ENCODE measurements at places on chromosomes 6 and 20.

DNA sequence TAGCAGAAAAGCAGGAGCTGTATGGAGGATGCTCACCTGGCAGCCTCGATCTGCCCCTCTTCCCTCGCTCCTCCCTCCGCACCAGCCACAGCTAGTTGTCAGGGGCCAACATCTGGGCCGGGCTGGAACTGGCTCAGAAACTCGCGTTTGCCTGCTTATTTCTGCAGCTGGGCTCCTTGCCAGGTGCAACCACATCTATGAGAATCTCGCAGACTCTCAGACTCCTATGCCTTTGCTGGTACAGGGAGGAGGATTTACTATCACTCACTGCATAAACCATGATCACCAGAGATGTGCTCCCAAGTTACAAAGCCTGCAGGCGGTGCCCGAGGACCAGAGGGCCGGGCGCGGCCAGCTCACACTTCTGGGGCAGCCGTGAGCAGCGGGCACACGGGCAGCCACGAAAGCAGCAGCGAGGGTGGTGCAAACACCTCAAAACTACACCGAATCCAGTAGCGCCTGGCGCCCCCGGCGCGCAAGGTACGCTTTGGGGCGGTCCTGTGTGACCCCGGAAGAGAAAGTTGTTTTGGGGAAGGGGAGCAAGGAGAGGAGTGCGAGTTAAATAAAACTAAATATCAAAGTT lies 577 bp upstream of the LRRC1 start:
- no peak for DNase-seq

DNA sequence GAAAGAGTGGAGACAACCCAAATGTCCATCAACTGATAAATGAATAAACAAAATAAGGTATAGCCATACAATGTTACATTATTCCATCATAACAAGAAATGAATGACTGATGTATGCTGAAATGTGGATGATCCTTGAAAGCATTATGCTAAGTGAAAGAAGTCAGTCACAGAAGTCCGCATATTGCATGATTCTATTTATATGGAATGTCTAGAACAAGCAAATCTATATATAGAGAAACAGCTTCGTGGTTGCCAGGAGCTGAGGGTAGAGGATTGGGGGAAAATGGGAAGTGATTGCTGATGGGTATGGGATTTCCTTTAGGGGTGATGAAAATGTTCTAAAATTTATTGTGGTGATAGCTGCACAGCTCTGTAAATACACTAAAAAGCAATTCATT lies 196.8 kb downstream of the ATXN1 start:
- DNase-seq = no peak

DNA sequence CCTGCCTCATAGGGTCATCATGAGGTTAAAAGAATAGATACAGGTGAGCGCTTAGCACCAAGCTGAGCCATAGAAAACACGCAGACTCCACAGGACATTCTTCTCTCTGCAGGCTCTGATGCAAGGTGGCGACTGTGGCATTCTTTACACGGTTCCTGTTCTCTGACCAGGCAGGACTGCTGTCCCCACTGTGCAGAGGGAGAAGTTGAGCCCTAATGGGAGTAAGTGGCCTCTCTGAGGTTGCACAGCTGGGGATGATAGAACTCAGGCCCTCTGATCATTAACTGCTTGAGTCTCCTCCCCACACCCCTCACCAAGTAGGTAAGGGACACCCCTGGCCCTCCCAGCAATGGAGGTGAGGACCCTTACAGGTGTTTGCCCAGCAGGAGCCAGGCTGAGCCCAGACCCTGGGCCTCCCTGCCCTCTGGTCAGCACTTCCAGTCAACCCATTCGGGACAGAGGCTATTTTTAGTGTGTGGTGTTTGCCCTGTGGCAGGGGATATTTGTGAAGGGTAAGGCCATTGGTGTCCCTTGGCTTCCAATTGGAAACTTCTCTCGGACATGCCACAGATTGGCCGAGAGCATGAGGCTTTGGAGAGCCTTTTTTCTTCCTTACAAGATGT lies 116.8 kb downstream of the VEGFA start:
- no peak for DNase-seq

- no peak for DNase-seq
These were observed 109.5 kb upstream of the HSF2 start for GRCh38 chr6:122289762-122290539.

DNA sequence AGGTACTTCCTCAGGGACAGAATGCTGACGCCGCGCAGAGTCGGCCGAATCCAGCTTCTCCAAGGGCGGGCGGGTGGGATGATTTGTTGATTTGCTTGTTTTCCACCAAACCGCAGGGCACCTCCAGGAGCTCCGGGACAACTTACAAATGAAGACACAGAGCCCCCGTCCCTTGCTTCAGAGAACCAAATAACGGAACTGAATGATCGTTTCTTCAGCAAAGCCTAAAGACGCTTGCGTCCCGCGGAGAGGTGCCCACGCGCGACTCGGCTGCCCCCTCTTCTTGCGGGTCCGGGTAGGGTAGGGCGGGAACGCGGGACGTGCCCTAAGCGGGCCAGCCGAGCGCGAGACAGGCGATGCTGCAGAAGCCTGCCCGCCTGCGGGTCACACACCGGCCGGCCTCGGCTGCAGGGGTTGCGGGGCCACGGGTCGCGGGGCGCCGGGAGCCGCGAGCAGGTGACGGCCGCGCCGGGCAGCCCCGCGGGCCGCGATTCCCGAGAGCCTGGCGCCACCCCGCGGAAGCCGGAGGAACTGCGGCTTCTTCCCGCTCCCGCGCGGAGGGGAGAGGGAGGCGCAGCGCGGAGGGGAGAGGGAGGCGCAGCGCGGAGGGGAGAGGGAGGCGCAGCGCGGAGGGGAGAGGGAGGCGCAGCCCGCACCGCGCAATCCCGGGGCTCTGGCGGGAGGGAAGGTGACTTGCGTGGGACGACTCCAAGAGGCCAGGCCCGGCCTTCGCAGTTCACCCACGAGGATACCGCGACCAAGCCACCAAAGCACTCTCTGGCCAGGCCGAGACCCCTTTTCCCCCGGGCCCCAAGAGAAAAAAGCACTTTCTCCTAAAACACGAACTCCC lies 7.7 kb upstream of the FOXF2 start:
- no peak for DNase-seq

DNA sequence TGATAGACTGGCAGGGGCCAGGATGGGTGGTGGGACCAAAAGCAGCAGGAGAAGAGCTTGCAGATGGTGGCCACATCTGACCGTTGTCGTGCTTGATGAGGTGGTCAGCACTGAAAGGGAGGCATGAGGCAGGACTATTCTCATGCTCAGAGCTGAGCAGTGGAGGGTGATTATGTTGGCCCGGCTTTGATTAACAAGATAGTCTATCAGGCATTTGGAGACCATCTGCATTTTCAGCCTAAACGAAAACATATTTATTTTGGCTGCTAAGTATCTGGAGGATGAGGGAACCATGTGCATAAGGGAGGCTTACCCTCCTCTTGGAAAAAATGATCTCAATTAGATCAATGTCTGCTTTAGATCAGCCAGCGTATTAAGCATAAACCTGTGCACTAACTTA lies 141.6 kb upstream of the KCNK16 start:
- DNase-seq = no peak

GRCh38 chr6:115819506-115819905 lies 241.2 kb downstream of the FRK start:
- no peak for DNase-seq

DNA sequence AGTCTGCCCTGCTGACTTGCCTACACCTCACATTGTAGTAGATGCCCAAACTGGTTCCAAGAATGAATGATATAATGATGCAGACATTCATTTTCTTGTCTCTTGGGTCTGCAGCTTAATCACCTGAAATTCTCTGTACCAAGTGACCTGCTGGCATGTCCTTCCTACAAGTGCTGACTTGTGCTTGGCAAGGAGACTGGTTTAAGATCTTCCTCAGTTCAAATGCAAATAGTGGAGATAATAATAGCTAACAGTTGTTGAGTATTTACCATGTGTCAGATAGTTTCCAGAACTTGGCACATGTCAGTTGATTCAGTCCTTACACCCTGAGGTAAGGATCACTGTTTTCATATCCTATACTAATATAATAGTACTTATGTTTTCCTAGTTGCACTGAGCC lies 223.4 kb downstream of the SLC24A3 start:
- no peak for DNase-seq

- DNase-seq = no peak
These were observed 311.1 kb downstream of the MMUT start for GRCh38 chr6:49151957-49152356.

GRCh38 chr6:111011360-111012142 lies 29.7 kb downstream of the RPF2 start:
- no peak for DNase-seq
